ENCODE measurements at places on chromosomes 13 and 19.

DNA sequence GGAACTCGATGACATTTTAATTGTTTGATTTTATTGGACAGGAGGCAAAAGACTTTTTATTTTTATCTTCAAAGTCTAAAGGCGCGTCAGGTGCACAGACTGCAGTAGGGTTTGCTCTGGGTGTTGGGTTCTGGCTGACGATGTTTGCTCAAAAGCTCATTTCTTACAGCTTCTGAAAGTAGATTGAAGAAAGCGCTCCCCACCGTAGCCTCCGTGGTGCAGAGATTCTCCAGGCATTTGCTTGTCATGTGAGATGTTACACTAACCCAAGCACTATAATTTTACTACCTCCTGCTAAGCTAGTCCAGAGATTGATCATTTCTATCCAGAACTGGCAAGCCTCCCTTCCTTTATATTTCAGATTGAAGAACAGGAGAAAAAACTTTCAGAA is 14.5 kb upstream of the ATP11A start:
- DNase-seq = no peak

DNA sequence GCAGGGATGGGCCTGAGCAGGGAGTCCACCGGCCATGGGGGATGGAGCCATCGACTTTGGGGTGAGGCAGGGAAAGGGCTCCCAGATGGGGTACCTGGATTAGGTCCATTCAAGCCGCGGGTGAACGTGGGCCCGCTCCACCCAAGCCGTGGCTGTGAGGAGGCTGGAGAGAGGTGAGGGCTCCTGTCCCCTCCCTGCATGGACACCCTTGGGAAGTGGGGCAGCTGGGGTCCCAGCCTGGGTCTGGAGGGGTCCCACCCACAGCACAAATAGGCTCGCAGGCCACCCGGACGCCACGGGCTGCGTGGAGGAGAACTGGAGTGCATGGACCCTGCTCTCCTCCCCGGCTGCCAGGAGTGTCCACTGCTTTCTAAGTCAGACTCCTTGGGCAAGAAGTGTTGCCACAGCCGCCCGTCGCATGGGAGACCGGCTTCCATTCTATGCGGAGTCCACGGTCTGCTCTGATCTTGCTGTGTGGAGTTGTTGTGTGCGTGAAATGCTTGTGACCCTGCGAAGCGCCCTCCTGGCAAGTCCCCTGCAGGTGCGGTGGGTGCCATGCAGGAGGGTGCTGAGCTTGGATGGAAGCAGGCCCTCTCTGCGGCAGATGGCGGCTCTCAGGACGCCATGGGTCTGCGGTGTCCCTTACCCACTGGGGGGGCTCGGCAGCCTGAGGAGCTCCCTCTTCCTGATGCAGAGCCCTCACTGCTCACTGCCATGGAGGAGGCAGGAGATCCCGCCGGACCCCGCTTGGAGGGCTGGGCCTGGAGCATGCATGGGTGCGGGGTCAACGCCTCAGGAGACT is 2.0 kb downstream of the DAZAP1 start:
- no peak for DNase-seq

- DNase-seq = no peak
Measured at GRCh38 chr13:109734002-109734785, 52.2 kb downstream of the IRS2 start.

GRCh38 chr19:39410017-39410830 is 2.2 kb upstream of the PLEKHG2 start:
- DNase-seq = peak; percentile 70

GRCh38 chr19:50003254-50003788 is 21.9 kb downstream of the VRK3 start:
- DNase-seq = no peak

All from GM10248 (cell line).